IMR-90 (cell line): ENCODE measurements at places on chromosomes 16 and 17. TPM values are rescaled to one million over a fixed set of nuclear protein-coding genes. Genes with fewer than 3 reads are reported as not detected.

COX10 gene
- 10.3 and 16.1 TPM in 2 replicates for total RNA-seq

CCDC78 gene
- 0.54 and 0.56 TPM in 2 replicates for total RNA-seq

DNA sequence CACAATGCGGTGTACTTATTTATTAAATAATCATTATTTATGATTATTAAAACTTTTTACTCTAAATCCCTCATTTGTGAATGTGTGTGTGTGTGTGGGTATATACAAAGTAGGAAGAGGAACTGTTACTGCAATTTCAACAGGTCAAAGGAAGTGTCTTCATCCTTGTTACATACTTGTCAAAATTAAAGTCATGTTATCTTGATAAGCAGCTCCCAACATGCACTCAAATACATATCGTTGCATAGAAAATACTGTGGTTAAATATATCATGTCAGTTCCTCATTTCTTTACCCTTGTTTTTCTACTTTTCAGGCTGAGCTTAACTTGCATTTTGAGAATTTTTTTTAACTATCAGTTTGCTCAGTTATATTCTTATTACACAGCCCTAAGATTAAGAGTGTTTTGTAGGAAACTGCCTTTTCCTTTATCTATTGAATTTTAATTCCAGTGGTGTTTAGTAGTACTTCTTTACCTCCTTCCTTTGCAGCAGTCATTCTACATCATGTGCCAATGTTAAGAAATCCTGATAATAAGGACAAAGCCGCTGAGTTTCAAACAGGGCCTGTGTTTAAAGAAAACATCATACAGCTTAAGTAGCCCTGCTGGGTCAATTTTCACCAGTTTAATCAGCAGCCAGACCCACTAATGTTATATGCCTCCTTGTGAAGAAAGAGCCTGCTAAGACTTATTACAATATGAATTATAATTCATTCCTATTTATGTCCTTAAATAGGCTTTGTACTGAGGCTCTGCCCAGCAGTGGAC lies 7.2 kb downstream of the EFCAB5 start:
- no peak for DNase-seq

DNA sequence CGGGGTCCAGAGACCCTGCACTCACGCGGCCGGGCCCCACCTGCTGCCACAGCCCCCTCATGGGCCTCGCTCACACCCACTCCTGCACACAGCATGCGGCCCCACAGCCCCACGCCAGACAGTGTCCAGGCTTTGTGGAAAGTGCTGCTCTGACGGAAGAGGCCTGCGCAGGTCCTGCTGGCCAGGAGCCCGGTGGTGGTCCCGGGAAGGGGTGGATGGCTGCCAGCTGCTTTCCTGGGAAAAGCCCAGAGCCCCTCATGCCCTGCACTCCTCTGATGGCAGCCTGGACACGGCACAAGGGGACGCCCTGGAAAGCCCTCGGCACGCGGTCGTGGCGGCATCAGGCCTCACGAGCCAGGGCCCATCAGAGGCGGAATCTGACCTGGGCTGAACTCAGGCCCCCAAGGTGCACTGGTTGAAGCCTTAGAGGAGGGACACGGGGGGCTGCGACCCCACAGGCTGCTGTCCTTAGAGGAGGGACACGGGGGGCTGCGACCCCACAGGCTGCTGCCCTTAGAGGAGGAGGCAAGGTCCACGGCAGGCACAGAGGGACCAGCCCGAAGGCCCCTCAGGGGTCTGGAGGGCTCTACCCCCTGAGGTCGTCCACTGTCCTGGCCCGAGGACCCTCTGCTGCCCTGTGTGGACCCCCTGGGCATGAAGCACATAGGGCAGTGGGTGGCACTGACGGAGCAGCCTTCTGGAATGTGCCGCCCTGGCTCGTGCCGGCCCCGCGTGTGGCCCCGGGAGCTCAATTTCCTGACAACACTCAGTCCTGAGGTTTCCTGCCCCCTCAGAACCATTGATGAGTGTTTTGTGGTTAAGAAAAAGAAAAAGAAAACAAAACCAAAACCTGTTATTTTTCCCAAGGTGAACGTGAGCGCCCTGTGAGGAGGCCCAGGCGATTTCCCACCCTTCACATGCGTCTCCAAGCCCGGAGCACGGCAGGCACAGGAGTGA lies 22.1 kb downstream of the SOX8 start:
- DNase-seq: peak; percentile 14

GRCh38 chr17:35750526-35751395 lies 2.3 kb downstream of the GAS2L2 start:
- no peak for DNase-seq

DNA sequence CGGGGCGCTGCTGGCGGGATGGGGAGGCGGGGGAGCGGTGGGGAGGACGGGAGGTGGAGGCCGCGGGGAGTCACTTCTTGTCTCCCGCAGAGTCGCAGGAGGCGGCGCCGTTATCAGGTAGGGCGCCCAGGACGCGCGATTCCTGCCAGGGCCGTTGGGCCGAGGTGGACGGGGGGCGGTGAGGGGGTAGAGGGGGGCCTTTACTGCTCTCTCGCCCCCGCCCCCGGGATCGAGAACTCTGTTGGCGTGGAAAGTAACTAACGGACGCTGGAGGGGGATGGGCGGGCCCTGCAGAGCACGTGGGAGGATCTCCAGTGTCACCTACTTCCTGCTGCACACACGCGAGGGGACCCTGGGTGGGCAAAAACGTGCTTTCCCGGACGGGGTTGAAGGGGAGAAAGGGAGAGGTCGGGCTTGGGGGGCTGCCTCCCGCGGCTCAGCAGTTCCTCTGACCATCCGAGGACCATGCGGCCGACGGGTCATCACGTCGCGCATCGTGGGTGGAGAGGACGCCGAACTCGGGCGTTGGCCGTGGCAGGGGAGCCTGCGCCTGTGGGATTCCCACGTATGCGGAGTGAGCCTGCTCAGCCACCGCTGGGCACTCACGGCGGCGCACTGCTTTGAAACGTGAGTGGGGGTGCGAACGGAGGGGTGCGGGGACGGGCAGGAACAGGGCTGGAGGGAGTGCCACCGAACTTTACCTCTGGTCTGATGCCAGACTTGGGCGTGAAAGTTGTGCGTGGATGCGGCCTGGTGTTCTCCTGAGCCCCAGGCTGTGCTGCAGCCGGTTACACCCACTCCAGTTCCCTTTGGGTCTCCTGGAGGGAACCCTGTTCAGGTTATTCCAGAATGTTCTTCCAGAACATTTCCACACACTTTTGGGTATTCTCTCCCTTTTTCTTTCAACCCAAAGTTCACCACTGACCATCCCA lies 569 bp downstream of the PRSS21 start:
- DNase-seq: no peak

GRCh38 chr16:85515830-85516397 lies 97.2 kb upstream of the GSE1 start:
- DNase-seq: no peak

DNA sequence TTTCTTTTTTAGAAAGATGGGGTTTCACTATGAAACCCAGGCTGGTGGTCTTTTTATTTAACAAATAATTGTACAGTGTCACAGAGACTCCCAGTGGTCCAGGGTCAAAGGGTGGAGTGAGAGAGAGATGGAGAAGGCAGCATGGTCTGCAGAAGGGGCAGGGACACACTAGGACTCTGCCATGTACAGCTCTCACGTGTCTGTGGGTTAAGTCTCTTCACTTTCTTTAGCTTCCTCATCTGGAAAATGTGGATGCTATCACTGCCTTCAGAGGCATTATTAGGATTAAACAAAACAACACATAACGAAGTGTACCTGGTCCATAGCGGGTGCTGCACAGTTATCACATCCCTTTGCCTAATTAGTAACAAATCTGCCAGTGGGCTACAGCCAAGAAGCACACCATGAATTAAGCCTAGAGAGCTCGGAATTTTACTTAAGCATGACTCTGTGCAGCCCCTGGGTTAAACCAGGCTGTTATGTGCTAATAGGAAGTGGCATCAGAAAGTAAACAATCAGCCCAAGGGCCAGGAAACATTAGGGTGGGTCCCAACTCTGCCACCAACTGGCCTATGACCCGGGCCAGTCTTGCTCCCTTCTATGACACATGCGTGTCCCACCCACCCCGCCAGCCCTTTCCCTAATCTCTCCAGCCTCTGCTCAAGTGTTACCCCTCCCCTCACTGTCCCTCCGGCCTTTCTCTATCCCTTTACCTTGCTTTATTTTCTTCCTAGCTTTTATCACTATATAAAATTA lies 13.9 kb downstream of the TOP3A start:
- no peak for DNase-seq

DNA sequence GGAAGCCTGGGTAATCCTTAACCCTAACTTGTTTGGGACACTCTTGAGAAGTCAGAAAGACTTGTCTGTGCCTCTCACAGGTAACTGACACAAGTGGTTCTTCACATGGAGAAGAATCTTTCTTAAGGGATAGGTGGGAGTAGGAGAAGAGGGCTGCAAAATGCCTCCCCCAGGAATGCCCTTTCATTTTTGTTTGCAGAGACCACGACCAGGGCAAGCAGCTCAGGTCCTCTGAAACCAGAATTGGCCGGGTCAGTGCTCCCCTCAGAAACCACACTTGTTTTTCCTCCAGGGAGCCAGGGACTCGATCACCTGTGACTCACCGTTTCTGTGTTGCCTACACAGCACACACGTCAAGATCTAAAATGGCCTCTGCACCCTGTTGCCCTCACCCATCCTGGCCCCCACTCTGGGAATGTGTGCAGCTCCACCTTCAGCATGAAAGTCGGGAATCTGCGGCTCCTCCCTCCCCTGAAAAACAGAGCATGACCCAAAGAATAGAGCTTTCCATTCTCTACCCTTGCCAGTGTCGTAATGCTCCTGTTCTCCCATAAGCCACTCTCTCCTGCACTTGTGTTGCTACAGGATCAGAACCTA lies 36.1 kb downstream of the HNF1B start:
- peak; percentile 53 for DNase-seq

DNA sequence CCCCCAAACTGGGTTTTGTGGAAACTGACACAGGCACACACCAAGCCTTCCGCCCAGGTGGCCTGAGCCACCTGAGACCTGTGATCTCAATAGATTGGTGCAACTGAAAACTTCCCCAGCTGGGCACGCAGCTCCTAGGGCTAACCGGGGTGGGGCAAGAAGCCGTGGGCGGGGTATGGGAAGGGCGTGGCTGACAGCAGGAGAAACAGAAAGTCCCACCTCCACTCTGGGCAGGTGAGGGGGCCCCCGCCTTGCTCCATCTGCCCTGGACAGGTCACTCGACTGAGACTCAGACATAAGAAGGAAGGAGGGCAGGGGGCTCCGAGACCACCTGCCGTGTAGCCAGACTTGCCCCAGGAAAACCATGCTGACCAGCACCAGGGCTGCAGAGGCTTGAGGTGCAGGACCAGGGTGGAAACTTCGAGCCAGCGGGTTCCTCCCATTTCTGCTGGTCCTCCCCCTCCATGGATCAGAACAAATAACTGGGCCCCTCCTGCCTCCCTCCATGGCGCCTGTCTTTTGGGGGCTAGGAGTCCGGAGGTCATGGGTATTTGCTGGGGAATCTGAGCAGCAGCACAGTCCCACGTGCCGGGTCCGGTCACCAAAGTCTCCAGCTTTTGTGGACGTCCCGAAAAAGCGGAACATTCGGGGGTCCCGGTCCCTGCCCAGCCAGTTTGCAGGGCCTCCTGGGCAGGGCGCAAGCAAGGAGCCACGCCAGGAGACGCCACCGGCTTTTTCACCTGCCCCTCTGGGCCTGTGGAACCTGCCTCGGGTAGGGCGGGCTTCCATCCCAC lies 1.3 kb downstream of the TIMP2 start:
- DNase-seq: no peak

GRCh38 chr17:80469667-80470066 lies 6.7 kb downstream of the NPTX1 start:
- DNase-seq: no peak

DNA sequence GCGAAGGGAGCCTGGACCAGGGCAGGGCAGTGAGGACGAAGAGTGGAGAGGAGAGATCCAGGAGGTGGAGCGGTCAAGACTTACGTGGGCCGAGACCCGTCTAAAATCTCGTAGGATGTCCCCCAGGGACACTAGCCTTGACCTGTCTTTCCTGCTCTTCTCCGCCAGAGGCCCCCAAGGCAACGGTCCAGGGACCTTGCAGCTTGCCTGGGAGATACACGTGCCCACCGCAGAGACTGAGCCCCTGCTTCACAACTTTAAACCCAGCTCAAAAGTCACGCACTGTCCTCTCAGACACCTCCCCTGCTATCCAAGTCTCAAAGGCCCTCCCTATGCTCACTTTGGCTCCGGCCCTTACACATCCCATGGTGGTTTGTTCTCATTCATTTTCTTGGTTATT lies 9.4 kb downstream of the TIGD7 start:
- no peak for DNase-seq

DNA sequence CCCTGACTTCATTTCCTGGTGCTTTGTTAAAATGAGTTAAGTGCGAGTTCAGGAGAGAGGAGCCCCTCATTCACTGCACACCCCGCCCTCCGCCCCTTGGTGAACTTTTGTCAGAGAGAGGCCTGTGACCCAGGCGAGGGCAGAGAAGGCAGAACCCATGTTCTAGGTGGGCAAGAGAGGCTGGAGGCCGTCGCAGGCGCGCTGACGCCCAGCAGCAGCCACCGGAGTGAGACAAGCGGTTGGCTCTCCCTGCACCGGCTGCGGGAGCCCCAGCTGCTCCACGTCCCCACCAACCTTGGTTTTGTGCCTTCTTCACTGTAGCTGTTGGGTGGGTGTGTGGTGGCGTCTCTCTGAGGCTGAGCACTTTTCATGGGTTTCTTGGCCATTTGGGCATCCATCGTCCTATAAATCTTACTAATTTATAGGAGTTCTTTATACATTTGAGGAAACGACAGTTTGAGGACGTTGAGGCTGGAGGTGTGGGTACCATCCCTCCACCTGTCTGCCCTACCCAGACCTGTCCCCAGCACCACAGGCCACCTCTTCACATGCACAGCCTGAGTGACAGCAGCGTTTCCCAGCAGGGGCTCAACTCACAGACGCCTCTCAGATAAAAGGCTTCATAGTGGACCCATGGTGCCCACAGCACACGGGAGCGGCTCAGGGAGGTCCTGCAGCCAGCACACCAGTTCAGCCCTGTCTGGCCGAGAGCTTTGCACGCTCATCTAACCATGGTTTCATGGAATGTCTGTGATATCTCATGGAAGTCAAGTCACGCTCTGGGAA lies 45.2 kb upstream of the CBFA2T3 start:
- no peak for DNase-seq

GRCh38 chr16:19843371-19843770 lies 41.3 kb downstream of the GPRC5B start:
- peak; percentile 57 for DNase-seq

DNA sequence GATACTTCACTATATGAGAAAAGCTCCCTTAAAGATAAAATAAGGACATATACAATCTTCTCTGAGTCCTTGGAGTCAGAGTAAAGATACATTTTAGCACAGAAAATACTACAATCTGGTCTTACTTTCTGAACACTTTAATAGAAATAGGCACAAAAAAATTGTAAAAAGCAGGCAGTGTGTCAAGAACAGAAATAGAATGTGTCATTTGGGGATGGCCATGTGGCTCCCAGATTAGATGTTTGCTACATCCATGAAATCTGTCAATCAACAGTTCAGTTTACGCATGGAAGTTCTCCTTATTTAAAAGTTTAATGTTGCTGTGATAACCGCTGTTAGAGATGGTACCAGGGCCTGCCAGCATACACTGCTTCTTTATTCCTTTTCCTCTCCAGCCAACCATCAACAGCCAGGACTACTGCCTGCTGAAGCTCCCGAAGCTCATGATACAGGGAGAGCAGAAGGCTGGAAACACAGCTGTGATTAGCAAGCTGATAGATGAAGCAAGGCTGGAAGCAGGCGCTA lies 278.5 kb downstream of the CEP112 start:
- no peak for DNase-seq
